ENCODE measurements at places on chromosomes 5 and 9.

DNA sequence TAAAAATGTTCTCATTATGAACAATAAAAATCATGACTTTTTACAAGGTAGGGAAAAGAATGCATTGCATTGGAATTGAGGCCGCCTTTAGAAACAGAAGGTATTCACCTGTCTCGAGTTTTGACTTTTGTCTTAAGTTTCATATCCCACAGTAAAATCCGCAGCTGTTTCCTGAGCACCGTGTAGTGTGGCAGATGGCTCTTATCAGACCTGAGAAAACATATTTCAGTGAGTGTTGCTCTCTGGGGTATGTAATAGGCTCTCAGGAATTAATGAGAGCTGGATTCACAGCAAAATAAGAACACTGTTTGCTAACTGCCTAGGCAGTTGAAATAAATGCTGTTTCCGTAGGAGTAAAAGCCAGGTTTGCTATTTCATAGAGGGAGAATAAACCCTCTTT lies 221.4 kb downstream of the CFAP90 start:
- DNase-seq: no peak

- DNase-seq: no peak
Observed at GRCh38 chr9:22617156-22617555, 170.5 kb downstream of the DMRTA1 start.

GRCh38 chr5:32711681-32712480 lies 760 bp downstream of the NPR3 start:
- peak; percentile 28 for DNase-seq

GRCh38 chr5:35963381-35963843 lies 25.0 kb upstream of the CAPSL start:
- peak; percentile 4 for DNase-seq

DNA sequence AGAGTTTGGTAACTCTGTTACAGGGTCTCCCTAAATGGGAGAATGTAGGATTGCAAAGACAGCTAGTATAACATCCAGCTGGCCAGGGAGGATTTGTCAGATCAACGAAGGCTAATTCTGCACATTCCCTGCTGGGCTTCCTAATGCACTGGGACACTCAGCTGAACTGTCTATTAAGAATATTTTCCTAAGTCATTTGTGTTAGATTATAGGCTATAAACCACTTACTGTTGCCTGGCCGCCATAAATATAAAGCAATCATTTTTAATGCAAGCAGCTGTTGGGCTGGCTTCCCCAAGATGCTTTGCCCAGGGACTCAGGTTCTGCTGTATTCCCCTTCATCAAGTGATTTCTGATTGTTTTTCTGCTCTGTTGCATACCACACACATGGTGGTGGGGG lies 35.3 kb upstream of the SLIT3 start:
- DNase-seq: no peak

- no peak for DNase-seq
Observed at GRCh38 chr9:33840381-33840780, 23.4 kb downstream of the UBE2R2 start.

GRCh38 chr9:94960964-94961363 lies 234.5 kb downstream of the AOPEP start:
- DNase-seq: no peak

DNA sequence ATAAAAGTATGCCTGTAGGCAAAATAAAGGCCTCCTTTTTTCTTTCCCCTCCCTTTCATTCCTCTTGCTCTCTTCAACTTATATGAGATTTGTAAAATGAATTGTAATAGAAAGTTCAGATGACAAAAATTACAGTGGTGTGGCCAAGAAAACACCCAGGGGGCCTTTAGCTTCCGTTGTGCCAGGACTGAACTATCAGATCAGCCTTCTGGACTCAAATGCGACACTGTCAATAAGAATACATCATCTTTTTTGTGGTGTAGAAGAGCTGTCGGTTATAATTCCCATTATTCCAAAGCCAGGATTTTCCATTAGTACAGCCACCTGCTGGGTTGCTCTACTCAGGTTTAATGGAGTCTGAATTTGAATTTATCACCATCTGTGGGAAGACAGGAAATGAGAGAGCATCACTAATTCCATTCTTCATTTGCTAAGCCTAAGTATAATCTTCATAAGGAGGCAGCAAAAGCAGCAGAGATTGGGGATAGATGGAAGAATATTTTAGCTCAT lies 443.4 kb downstream of the ANXA1 start:
- no peak for DNase-seq

DNA sequence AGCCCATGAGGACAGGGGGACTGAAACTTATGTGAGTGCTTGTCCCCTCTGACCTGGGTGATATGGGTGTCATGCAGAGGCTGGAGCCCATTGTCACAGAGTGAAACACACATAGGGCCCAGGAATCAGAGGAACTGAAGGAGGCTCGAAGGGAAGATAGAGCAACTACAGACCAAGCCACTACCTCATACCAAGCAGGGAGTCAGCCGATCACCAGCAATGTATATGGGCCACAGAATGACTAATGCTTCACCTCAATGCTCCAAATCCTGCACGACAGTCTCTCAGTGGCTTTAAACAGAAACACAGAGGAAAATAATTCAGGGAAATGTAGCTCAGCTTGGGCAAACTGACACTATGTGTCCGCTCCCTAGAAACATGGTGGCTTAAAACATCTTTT lies 8.9 kb upstream of the FBXW11 start:
- DNase-seq: no peak

DNA sequence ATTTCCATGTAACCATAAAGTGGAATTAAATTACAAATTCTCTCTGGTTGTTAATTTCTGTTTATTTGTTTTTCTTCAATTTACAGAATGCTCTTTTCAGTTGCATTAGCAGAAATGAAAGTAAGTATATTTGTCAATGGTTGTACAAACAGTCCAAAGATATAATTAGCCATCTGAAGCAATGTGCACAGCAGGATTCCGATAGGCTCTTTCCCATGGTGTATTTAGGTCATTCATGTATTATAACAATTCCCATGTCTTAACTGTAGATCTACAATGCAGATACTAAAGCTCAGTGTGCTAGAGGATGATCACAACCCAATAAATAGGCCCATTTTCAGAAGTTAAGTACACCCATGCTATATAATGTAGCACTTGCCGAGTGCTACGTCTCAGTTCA lies 43.8 kb downstream of the RECK start:
- no peak for DNase-seq

- DNase-seq: no peak
Observed at GRCh38 chr5:72465066-72465465, 42.1 kb downstream of the ZNF366 start.

GRCh38 chr9:122176916-122177315 lies 17.2 kb downstream of the MORN5 start:
- DNase-seq: no peak

DNA sequence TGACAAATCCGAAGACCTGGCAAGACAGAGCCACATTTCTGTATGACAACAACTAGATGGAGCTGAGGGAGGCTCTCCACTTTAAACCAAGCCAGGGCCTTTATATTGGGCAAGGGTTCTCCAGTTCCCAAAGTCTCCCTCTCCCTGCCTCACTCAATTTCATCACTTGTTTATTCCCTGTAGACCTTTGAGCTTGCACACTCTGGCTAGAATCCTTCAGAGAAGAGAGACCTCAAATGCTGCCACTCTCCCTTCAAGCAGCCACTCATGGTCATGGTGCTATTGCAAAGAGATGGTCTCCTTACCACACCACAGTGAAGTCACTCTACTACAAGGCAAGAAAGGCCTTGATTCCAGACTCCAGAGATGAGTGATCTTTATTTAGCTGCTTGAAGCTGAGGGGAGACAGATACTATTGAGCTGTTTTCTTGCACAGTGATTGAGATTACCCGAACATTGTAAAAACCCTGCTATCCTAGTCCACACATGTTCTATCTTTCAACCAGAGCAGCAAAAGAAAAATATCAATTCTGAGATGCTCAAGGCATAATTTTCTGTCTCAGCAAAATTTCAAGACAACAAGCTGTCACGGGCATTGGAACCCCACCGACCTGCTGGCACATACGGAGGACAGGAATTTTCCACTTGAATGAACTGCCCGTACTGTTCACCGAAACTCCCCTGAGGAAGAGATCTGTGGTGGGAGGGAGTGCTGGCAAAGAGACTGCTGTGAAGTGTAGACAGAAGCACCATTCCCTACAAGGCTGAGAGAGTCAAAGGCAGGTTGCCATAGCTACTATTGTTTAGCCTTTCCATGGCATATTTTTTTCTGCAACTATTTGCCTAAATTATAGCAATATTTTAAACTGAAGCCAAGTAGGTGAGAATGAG lies 81.1 kb downstream of the CDO1 start:
- no peak for DNase-seq

DNA sequence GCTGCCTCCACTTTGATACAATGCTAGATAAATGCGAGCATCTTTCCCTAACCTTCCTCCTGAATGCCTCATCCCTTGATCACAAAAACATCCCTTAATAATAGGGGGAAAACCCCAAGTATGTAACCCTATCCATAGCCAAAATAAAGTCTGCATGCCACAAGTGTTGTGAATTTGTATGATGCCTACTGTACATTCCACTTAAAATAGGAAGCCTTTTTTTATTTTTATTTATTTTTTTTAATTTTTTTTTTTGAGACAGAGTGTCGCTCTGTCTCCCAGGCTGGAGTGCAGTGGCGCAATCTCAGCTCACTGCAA lies 207.0 kb downstream of the AOPEP start:
- no peak for DNase-seq

DNA sequence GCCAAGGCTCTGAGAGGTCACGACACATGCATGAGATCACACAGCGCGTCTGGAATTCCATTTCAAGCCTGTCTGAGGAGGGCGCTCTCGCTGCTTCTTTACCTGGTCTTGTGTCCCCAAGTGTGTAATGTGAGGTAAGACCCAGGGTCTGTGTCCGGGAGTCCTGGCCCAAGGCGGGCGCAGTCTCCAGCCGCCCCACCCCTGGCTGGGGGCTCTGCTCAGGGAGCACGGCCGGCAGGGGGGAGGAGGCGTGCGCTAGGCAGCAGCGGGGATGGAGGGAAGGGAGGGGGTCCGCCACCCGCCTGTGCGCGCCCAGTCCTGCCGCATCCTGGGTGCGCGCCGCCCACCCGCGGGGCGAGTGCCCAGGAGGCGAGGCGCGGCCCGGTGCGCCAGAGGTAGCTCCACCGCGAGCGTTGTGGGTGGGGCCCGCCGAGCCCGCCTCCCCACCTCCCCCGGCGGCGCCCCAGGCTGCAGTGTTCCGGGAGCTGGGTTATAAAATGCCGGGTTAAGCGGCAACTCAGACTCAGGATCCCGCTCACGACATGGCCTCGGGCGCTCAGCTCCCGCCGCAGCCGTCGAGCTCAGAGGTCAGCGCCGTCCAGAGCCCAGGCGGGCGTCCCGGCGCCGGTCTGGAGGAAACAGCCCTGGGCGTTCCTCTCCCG lies at the start of gene CCNI2:
Gene CCNI2, plus strand, starts transcription at position 473 of the 662 bp plus-strand sequence. Its CDS starts 70 bp downstream, at position 543.
- peak; percentile 70 for DNase-seq

- DNase-seq: no peak
Observed at GRCh38 chr9:134420974-134421432, 94.7 kb downstream of the RXRA start.

GRCh38 chr5:124701873-124702425 lies 44.5 kb downstream of the ZNF608 start:
- no peak for DNase-seq

- DNase-seq: no peak
Observed at GRCh38 chr9:19939734-19940278, 151.0 kb upstream of the SLC24A2 start.

GRCh38 chr9:124593651-124594058 lies 86.5 kb upstream of the NR5A1 start:
- no peak for DNase-seq

GRCh38 chr9:98249771-98250170 lies 5.7 kb downstream of the TBC1D2 start:
- DNase-seq: no peak

DNA sequence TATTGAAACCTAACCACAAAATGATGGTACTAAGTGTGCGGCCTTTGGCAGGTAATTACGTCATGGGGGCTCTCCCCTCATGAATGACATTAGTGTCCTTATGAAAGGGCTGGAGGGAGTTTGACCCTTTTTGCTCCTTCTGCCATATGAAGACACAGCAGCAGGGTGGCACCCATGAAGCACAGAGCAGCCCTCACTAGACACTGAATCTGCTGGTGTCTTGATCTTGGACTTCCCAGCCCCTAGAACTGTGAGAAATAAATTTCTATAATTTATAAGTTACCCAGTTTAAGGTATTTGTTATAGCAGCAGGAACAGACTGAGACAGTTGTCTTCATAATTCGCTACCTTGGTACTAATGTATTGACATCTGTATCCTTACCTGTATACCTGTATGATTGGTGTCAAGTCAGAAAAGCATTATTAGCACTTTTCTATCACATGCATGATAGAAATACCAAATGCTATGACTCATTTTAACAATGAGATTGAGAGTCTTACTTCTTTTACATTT lies 80.4 kb downstream of the GCNT4 start:
- no peak for DNase-seq

DNA sequence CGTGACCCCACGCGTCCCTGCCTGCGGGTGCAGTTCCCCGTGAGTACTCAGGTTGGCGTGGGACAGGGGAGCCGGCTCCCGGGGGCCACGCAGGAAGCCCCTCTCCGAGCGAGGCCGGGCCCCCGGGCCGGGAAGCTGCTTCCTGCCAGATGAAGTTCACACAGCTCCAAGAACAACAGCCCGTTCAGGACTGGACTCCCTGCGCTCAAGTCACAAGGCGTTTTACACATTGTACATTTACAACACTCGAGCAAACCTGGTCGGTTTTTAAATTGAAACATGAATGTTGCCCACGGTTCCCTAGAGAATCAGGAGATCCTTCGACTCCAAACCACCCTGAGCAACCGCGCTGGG lies 22.4 kb downstream of the SLC9A3 start:
- no peak for DNase-seq

- DNase-seq: no peak
Observed at GRCh38 chr9:37379835-37380234, 42.7 kb upstream of the GRHPR start.

DNA sequence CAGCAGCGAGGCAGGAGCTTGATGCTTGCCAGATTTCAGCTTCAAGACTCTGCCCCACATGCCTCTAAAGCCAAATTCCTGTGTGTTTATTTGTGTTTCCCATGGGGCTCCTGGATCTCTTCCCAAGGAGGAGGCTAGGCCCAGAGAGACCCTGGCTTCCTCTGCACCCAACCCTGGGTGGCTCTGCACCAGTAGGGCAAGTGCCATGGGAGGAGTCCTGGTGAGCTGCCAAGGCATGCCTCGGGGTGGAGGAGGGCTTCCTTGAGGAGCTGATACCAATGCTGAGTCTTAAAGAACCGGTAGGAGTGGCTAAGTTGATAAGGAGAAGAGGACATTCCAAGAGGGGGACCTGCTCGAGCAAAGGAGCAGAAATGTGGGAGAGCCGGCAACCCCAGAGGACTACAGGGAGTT lies 6.8 kb upstream of the TIFAB start:
- no peak for DNase-seq

DNA sequence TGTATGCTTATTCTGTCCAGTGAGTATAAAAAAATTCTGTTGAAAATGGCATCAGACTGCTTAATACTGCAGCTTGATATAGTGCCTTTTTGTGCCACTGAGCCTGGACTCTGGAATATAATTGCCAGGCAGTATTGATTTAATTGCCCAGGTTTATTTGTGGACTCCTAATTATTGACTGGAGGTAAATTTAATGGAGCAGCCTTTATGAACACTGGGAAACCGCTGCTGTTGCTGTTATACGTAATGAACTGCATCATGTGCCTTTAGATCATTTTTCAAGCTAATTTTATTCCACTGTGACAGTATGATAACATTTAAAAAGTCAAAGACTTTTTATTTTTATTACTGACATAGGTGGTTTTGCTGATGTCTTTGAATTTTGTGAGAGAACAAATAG lies 90.2 kb upstream of the SH3GL2 start:
- DNase-seq: no peak

All from activated T-cell treated with anti-CD3 and anti-CD28 coated beads, Interleukin-2, amount 50 U/mL, for 72 hours (primary cell).